Panc1 (cell line): ENCODE measurements at places on chromosomes 5 and 9.

- DNase-seq, result no peak
These were observed 64.3 kb downstream of the MLLT3 start for GRCh38 chr9:20557890-20558565.

- DNase-seq, result no peak
These were observed 136.4 kb upstream of the TAS2R1 start for GRCh38 chr5:9766581-9766980.

DNA sequence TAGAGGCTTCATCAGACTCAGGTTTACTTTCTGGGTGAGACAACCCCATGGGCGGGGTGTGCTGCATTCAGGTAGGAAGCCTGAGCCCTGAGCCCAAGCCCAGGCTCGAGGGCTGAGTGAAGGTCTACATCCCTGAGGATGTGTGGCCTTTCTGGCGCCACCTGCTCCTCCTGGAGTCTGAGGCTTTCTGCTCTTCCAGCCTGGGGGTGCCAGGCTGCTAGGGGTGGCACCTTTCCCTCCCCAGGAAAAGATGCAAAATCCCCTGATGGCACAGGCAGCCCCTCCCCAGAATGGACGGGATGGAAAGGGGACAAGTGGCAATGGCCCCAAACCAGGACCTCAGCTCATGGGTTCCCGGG lies 44.4 kb upstream of the PRRC2B start:
- no peak for DNase-seq

DNA sequence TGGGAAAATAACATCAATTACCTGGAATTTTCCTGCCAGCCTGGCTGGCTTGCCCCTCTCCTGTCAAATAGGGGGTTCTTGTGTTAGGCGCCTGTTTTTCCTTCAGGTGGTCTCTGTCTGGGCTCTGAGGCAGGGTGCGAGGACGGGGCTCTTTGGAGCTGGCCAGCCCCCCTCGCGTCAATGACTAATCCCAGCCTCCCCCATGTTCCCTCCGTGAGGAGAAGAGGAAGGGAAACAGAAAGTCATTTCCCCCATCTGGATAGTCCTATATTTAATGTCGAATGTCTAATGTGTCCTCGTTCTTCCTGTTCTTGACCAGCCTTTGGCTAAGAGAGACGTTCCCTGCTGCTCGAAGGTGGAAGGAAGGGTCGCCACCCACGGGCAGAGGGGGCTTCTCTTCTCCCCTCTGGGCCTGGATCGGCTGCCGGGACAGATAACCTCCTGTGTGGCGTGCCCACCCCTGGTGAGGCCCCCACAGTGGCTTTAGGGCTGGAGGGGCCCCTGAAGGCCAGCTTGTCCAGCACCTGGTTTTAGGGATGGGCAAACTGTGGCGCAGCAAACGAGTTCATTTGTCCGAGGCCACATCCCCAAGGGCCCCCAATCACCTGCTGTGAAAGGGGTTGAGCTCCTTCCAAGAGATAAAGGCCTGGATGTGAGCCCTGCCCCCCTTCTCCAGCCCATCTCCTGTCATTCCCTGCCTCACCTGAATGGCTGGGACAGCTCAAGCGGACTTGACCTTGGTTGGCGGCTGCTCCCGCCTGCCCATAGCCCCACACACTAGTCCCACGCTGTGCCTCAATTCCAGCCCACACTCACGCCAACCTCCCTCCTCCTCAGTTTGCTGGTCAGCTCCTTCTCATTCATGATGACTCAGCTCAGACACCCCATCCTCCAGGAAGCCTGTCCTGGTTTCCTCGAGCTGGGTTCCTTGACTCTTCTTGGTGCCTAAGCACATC lies 35.9 kb upstream of the UNC5A start:
- DNase-seq, result no peak

- DNase-seq, result no peak
These were observed 289.6 kb downstream of the DTWD2 start for GRCh38 chr5:118698774-118699173.

GRCh38 chr9:131276094-131276888 lies at the start of gene FAM78A:
Gene FAM78A (minus strand): TSS chr9:131276510. CDS start chr9:131276179, 331 bp downstream.
- no peak for DNase-seq

DNA sequence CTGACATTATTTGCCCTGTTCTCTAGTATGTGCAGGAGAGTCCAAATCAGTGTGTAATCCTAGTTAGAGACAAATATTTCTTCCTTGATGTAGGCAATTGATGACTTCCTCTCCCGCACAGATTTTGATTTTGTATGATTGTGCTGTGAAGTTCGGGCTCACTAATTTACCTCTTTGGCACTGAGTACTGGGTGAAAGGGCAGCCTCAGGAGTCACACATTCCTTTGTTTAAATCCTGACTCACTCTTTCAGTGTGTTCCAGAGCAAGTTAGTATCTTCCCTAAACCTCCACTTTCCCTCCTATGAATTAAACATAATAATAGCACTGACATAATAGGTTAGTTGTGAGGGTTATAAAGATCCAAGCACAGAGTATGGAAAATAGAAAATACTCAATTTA lies 269.7 kb downstream of the ISL1 start:
- DNase-seq, result no peak

DNA sequence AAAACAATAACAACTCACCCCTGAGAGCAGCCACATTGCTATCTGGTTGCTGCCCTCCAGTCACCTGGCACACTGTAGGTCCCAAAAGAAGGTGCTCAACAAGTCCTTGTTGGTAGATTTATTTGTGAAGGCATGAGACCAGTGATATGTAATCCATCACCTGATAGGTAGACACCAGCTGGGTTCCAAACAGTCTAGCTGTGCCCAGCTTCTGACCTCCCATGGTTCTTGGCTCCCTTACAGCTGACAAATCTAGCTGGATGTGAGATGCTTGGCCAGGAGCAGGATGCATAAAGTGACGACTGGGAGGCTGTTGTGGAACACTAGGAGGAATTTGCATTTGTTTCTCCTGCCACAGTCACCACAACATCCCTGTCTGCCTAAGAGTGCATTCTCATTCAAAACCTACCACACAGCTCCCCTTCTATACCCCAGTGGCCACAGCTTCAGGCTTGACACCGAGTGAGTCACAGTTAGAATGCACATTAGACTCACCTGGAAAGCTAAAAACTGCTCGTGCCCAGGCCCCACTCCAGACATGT lies 7.8 kb upstream of the VLDLR start:
- no peak for DNase-seq

DNA sequence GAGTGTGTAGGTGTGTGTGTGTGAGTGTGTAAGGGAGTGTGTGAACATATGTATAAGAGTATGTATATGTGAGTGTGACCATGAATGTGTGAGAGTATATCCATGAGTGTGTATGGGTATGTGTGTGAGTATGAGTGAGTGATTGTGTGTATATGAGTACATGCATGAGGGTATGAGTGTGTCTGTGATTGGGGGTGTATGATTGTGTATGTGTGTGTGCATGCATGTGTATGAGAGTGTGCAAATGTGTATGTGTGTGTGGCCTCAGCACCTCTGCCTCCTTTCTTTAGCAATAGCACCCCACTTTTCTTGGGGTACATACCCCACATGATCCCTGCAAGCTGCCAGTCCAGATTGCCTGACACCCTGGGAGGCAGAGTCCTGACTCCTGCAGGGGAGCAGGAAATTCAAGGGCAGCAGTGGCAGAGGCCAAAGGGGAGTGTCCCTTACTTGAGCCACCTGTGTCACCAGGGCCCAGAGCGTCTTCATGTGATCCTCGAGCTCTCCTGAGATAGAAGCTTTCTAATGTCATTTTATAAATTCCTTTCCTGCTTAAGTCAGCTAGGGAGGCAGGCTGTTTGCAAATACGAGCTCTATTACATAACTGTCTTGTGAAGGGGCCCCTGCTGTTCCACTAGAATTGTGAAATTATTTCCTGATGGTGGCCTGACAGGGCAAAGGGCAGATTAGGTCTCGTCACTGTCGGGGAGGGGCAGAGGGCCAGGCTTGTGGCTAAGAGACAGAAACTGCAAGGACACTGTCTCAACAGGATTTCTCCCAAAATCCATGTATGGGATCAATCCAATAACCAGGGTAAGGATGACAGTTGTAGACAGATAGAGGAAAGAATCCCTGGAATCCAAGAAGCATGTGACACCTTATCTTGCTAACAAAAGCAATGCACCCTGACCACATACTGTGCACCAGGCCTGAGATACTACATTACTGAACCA lies 389.1 kb downstream of the GADD45G start:
- no peak for DNase-seq

- DNase-seq, result no peak
These were observed 58.5 kb upstream of the MYO10 start for GRCh38 chr5:16994565-16994964.

DNA sequence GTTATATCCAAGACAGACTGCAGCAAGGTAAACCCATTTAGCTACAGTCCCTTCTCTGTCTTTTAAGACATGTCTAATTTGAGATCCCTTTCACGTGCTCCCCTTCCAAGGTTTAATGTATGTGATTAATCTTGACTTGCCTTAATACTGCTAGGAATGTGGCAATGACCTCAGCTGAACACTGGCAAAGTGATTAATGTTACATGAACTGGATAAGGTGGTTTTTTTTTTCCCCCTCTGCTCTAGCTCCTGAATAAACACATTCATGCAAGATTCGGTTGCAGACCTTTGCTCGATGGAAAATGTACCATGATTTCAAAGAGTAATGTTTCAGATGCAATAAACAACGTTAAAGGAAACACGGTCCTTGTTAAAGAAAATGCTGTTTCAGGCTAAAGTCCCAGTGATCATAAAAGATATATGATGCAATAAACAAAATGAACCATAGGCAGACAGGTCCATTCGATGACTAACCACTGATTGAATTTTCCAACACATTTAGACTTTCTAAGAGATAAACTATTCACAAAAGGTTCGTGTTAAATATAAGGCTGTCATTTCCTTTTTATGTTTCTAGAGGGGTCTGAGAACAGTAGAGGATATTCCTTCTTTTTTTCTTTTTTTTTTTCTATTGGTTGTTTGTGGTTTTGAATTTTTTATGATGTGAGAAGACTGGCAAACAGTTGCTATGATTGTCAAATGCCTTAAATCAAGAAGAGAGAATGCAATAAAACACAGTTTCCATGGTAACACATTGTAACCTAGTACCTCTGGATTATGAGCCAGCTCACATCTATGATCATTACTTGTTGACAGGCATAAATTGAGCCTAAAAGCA lies 44.7 kb upstream of the ZNF608 start:
- no peak for DNase-seq

- no peak for DNase-seq
These were observed 121.7 kb downstream of the PTTG1 start for GRCh38 chr5:160543395-160543794.

- no peak for DNase-seq
These were observed 22.4 kb downstream of the DDX31 start for GRCh38 chr9:132647355-132647754.

- no peak for DNase-seq
These were observed 72.2 kb downstream of the LIX1 start for GRCh38 chr5:97070234-97070633.

- no peak for DNase-seq
These were observed 140.2 kb downstream of the EMB start for GRCh38 chr5:50300878-50301277.

DNA sequence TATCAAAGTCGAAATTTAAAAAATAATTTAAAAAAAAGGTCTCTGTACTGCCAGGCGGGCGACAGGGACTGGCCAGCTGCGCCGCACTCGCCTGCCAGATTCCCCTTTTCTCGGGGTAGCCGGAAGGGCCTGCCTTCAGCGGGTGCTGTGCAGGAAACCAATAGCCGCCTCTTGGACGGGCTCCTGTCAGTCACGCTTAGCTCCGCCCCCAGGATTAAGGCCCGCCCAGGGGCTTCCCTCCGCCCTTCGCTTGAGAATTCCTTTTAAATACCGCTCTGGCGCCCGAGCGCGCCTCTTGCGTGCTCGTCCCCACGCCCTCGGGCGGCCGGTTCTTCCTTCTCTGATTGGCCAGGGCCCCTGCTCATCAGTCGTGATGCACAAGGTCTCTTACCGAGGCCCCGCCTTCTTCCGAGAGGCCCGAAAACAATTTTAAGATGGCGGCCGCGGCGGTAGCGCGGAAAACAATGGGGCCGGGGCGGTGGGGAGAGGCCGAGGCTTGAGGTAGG lies at the start of gene MAML1:
Gene MAML1, plus strand, starts transcription at position 411 of the 506 bp plus-strand sequence. CDS start 291 bp downstream, outside the sequence.
- peak; percentile 99 for DNase-seq

- no peak for DNase-seq
These were observed 212.9 kb downstream of the ARRDC3 start for GRCh38 chr5:91170266-91170665.
